Activated CD4-positive, alpha-beta T cell treated with anti-CD3 and anti-CD28 coated beads for 24 hours (primary cell): ENCODE measurements at places on chromosomes 5 and 9.

GRCh38 chr5:91095313-91095712 is 287.8 kb downstream of the ARRDC3 start:
- DNase-seq: no peak

- no peak for DNase-seq
These were observed 38.7 kb upstream of the SEMA4D start for GRCh38 chr9:89536600-89536999.

DNA sequence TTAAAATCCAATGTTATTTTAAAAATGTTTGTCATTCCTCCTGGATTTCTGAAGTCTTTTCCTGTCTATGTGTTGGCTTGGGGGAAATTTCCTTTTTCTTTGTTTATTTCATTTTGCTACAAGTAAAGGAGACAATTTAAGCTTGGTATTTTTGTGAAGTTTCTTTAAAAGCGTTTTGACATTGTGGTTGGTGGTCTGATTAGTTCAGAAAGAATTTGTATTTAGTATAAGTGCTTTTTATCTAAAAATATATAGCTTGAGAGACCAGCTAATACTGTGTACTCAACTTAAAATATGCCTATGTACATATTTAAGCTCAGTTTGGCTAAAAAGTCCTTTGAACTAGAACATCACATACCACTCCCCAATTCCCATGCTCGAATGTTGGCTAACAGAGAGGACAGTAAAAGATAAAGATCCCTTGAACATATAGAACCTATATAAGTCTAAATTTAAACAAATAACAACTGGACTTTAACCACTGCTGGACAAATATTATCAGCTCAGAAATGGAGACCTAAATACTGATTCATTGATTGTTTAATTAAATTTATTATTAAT is 237.6 kb downstream of the TLE4 start:
- no peak for DNase-seq

- DNase-seq: no peak
These were observed 223.9 kb upstream of the ADAMTSL1 start for GRCh38 chr9:18250053-18250452.
